ENCODE measurements at places on chromosomes 16 and 17. TPM values are rescaled to one million over a fixed set of nuclear protein-coding genes. Genes with fewer than 3 reads are reported as not detected.

Gene ABCA8
- total RNA-seq = 1.8 TPM

Gene CACNG3
- not detected for total RNA-seq

Gene KIFC3
- 48.6 TPM for total RNA-seq

Gene CNGB1
- total RNA-seq = not detected

Gene GRAPL
- total RNA-seq = not detected

Gene FAHD1
- total RNA-seq = 85.8 TPM

Gene NFAT5
- total RNA-seq = 20.1 TPM

Gene C16orf92
- total RNA-seq = not detected

Gene WWOX
- 5.4 TPM for total RNA-seq

- no peak for DNase-seq
- no peaks in the 10 kb centered on the region for H3K36me3 ChIP-seq
- H3K4me3 ChIP-seq = no peak overlapping the region
- H3K4me1 ChIP-seq = no peaks in the 10 kb centered on the region
- H3K27me3 ChIP-seq = peaks cover 14% of the 10 kb centered on the region
These were observed 42.5 kb downstream of the DNAH17 start for GRCh38 chr17:78534492-78535272.

- H3K27ac ChIP-seq = peak overlapping the region; percentile 22
- peaks cover 8% of the 10 kb centered on the region for H3K4me1 ChIP-seq
- H3K4me3 ChIP-seq = peak overlapping the region; percentile 67
- H3K36me3 ChIP-seq = peaks cover 4% of the 10 kb centered on the region
- H3K27me3 ChIP-seq = no peaks in the 10 kb centered on the region
- DNase-seq = no peak
These were observed 670 bp downstream of the TNFSF12 start for GRCh38 chr17:7549401-7550055.

DNA sequence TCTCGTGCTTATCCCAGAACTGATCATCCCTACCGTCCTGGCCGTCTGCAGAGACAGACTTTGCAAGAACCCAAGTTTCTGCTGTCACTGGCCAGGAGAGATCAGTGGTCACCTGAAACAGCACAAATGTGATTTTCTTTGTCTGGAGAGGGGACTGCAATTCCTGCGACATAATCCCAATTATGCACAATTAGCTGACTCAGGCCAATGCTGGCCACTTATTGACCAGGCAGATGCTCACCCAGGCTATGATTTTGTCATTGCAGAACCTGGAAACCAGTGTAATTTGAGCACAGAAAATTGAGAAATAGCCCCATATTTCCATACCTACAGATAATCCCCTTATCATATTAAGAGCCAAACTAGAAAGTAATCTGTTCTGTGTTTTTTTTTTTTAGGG, 34.7 kb downstream of the SALL1 start:
- H3K4me3 ChIP-seq = no peak overlapping the region
- H3K27me3 ChIP-seq = peaks cover 52% of the 10 kb centered on the region
- no peaks in the 10 kb centered on the region for H3K36me3 ChIP-seq
- H3K4me1 ChIP-seq = no peaks in the 10 kb centered on the region

GRCh38 chr16:3364774-3365427, 9.2 kb downstream of the OR2C1 start:
- peak; percentile 95 for DNase-seq
- no peaks in the 10 kb centered on the region for H3K27me3 ChIP-seq
- no peaks in the 10 kb centered on the region for H3K36me3 ChIP-seq
- H3K4me3 ChIP-seq = peak overlapping the region; percentile 64

GRCh38 chr17:43142153-43142552, 17.0 kb upstream of the BRCA1 start:
- H3K27me3 ChIP-seq = no peaks in the 10 kb centered on the region
- H3K4me3 ChIP-seq = no peak overlapping the region
- peaks cover 8% of the 10 kb centered on the region for H3K36me3 ChIP-seq
- 0 out of 2 replicates have a peak, but pooled peaks cover 2% of the 10 kb centered on the region for H3K4me1 ChIP-seq

DNA sequence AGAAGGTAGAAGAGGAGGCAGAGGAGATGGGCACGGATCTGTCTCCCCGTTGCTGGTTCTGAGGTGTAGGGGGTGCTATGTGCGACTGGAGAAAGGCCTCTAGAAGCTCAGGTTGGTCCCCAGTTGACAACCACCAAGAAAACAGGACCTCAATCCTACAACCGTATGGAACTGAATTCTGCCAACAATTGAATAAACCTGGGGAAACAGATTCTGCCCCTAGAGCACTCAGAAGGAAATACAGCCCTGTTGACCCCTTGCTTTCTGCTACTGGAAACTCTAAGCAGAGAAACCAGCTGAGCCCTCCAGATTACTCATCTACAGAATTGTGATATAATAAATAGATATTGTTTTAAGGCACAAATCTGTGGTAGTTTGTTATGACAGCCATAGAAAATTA, 313.0 kb upstream of the GOT2 start:
- DNase-seq = no peak
- H3K4me3 ChIP-seq = no peak overlapping the region
- H3K4me1 ChIP-seq = no peaks in the 10 kb centered on the region
- H3K36me3 ChIP-seq = no peaks in the 10 kb centered on the region
- H3K27ac ChIP-seq = no peak overlapping the region
- no peaks in the 10 kb centered on the region for H3K27me3 ChIP-seq

GRCh38 chr16:46927273-46927672, 43.1 kb downstream of the GPT2 start:
- H3K27ac ChIP-seq = no peak overlapping the region
- DNase-seq = no peak
- H3K4me1 ChIP-seq = no peaks in the 10 kb centered on the region

DNA sequence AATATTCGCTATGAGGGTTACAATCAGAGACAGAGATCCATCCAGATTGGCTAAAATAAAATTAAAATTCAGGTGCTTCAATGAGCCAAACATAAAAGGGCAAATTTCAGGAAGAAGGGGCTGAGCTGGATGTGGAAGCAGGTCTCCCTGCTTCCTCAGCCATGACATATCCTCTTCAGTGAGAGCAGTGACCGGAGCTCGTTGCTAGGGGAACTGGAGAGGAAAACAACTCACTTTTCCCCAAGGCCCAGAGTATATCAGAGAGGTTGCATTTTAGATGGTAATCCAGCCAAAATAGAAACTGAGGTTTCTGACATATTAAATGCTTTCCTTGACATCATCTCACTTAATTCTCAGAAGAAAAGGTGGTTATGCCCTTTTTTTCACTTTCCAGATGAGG, 503.5 kb downstream of the HS3ST4 start:
- no peak overlapping the region for H3K4me3 ChIP-seq
- H3K27me3 ChIP-seq = no peaks in the 10 kb centered on the region
- DNase-seq = no peak
- no peaks in the 10 kb centered on the region for H3K4me1 ChIP-seq
- H3K36me3 ChIP-seq = no peaks in the 10 kb centered on the region
- no peak overlapping the region for H3K27ac ChIP-seq

- peaks cover 40% of the 10 kb centered on the region for H3K4me1 ChIP-seq
- DNase-seq = no peak
- H3K36me3 ChIP-seq = no peaks in the 10 kb centered on the region
- no peak overlapping the region for H3K4me3 ChIP-seq
- H3K27ac ChIP-seq = peak overlapping the region; percentile 3
These were observed 2.2 kb upstream of the MNT start for GRCh38 chr17:2403044-2403443.

DNA sequence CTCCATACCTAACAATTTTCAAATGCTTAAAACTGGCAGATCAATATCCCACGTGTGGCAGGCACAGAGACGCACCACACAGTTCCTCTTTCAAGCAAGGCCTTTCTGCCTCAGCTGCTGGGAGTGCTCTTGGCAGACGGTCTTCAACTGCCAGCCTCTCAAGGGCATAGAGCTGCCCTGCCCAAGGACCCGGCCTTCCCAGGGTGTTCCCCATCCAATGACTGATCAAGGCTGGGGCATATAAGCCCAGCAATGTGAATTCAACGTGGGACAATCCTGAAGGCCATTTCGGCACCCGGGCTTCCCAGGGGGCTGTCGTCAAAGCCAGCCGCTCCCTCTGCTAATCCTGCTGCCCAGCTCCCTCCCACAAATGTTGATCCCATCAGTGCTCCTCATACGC, 107.1 kb downstream of the STX8 start:
- no peaks in the 10 kb centered on the region for H3K27me3 ChIP-seq
- H3K36me3 ChIP-seq = 0 out of 2 replicates have a peak, but pooled peaks cover 1% of the 10 kb centered on the region
- no peak for DNase-seq

GRCh38 chr16:24668481-24669061, 60.9 kb upstream of the TNRC6A start:
- peak overlapping the region; percentile 52 for H3K27ac ChIP-seq
- H3K4me3 ChIP-seq = no peak overlapping the region
- H3K4me1 ChIP-seq = peaks cover 9% of the 10 kb centered on the region
- H3K27me3 ChIP-seq = no peaks in the 10 kb centered on the region

DNA sequence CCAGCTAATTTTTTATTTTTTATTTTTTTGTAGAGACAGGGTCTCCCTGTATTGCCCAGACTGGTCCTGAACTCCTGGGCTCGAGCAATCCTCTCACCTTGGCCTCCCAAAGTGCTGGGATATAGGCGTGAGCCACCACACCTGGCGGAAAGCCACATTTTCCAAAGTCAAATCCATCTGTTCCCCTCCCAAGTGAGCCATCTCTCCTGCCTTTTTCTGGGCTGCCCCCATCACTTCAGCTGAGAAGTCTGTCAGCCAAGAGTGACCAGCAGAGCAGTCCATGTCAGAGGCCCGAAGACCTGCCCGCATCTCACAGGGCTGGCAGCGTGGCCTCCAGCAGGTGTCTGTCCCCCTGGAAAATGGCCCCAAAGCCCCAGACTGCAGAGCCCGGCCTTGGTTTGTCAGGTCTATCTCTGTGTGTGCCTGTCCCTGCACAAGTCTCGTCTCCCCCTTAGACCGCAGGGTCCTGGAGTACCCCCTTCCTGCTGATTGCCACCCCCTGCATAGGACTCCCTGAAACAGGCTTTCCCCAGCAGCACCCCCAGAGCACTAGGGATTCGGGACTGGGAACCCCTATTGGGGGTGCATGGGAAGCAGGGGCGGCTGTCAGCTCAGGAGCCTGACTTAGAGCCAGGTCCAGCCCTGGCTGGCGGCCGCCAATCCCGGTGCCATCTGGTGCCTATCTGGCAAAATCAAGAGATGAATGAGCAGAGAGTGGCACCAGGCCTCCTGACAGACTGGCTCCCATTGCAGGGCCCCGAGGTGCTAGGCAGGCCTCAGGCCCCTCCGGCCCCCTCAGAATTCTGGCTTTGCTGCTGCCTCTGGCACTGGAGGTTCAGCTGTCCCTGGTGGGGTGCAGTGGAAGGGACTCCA, 7.8 kb downstream of the TTYH2 start:
- DNase-seq = no peak
- H3K36me3 ChIP-seq = no peaks in the 10 kb centered on the region
- H3K27ac ChIP-seq = no peak overlapping the region
- no peak overlapping the region for H3K4me3 ChIP-seq

DNA sequence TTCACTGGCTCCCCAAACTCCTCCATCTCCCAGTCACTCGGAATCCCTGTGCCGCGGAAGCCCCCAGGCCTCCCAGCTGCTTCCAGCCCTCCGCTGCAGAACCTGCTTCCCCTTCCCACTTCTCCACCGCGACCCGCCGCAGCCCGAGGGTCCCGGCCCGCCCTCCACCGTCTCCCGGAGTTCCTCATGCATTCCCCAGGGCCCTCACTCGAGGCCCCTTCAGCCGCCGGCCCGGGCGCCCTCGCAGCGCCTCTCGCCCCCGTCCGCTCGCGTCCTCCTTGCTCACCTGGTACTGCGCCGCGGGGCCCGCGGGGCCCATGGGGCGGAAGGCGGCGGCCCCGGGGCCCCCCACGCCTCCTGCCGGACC, 329 bp downstream of the SMARCD2 start:
- no peaks in the 10 kb centered on the region for H3K27me3 ChIP-seq
- H3K36me3 ChIP-seq = no peaks in the 10 kb centered on the region
- H3K27ac ChIP-seq = peak overlapping the region; percentile 84
- no peak for DNase-seq

DNA sequence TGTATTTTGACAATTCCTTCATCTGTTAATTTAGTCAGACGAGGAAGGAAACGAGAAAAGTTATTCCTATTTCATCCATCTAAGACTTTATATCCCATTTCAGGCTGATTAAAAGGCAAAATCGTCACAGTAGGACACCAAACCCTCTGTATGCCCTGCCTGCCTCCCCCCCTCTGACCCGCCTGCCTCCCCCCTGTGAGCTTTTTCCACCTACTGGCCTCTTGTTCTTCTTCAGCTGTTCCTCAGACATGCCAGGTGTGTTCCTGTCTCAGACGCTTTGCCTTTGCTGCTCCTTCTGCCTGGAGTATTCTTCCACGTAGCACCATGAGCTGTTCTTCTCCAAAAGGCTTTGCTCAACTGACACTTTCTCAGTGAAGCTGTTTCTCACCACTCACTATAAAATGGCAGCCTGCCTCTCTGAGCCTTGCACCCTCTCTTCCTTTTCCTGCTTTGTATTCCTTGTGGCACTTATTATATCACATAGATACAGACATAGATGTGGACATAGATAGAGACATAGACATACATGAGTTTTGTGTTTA, 723.4 kb downstream of the MAF start:
- H3K36me3 ChIP-seq = no peaks in the 10 kb centered on the region
- DNase-seq = no peak
- H3K27me3 ChIP-seq = no peaks in the 10 kb centered on the region

GRCh38 chr17:68710035-68710780, 109.0 kb upstream of the FAM20A start:
- peak; percentile 76 for DNase-seq
- no peaks in the 10 kb centered on the region for H3K36me3 ChIP-seq
- peaks cover 7% of the 10 kb centered on the region for H3K4me1 ChIP-seq
- no peaks in the 10 kb centered on the region for H3K27me3 ChIP-seq

DNA sequence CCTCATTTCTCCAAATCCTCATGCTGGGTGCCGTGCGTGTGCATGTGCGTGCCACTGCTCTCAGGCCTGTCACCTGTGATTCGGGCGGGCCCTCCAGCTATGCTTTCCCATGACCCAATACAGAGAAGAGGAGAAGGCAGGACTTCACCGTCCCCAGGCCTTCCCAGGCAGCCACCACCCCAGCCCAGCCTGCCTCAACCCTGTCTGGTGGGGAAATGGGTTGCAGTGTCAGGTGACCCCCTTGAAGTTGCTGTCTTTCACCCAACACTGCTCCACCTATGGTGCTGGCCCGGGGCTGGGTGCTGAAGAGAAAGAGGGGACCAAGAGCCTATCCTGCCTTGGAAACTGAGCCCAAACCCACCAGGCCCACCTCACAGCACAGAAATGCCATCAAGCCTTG, 94.7 kb downstream of the GOSR1 start:
- no peaks in the 10 kb centered on the region for H3K4me1 ChIP-seq
- H3K4me3 ChIP-seq = no peak overlapping the region
- no peaks in the 10 kb centered on the region for H3K36me3 ChIP-seq
- no peak for DNase-seq

- H3K27ac ChIP-seq = no peak overlapping the region
- H3K4me1 ChIP-seq = peaks cover 30% of the 10 kb centered on the region
- no peaks in the 10 kb centered on the region for H3K36me3 ChIP-seq
- no peak overlapping the region for H3K4me3 ChIP-seq
- H3K27me3 ChIP-seq = peaks cover 11% of the 10 kb centered on the region
- no peak for DNase-seq
These were observed 8.9 kb upstream of the PMP22 start for GRCh38 chr17:15274017-15274416.

- no peak overlapping the region for H3K4me3 ChIP-seq
- DNase-seq = no peak
- H3K36me3 ChIP-seq = no peaks in the 10 kb centered on the region
- peaks cover 48% of the 10 kb centered on the region for H3K27me3 ChIP-seq
These were observed 400.2 kb downstream of the SEC14L1 start for GRCh38 chr17:77540975-77541374.

- H3K4me1 ChIP-seq = peaks cover 20% of the 10 kb centered on the region
- peaks cover 63% of the 10 kb centered on the region for H3K36me3 ChIP-seq
- no peak for DNase-seq
- no peak overlapping the region for H3K4me3 ChIP-seq
- H3K27ac ChIP-seq = no peak overlapping the region
- no peaks in the 10 kb centered on the region for H3K27me3 ChIP-seq
These were observed 11.7 kb downstream of the GJD3 start for GRCh38 chr17:40352779-40353394.

- H3K4me1 ChIP-seq = no peaks in the 10 kb centered on the region
- no peak overlapping the region for H3K27ac ChIP-seq
- no peak for DNase-seq
These were observed 84.4 kb downstream of the RPGRIP1L start for GRCh38 chr16:53619235-53619634.
